Body of pancreas (tissue), 4 donors: ENCODE measurements at places on chromosomes 7 and 10. TPM values are rescaled to one million over a fixed set of nuclear protein-coding genes. Genes with fewer than 3 reads are reported as not detected.

DNA sequence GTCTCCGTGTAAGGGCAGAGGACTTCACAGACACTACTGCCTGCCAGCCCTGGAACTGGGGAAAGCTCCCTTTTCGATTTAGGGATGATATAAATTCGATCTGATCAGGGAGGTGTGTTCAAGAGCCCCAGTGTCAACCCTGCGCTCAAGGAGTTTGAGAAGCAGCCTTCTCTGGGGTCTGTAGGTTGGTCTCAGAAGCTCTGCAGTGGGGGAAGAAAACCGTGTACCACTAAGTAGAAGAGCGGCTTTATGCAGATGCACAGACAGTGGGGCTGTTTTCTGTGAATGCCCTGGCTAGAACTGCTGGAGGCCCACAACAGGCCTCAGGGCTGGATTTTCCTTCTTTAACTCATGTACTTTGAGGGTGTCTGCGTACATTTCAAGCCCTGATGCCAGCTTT is 6.3 kb upstream of the TBX20 start:
- H3K27me3 ChIP-seq, result no peaks in the 10 kb centered on the region
- no peak overlapping the region for H3K4me3 ChIP-seq
- peaks cover 12% of the 10 kb centered on the region for H3K4me1 ChIP-seq
- no peak overlapping the region for H3K27ac ChIP-seq
- no peaks in the 10 kb centered on the region for H3K36me3 ChIP-seq

GRCh38 chr7:143993924-143994323 is 6.2 kb upstream of the OR6B1 start:
- peaks cover 5% of the 10 kb centered on the region for H3K4me1 ChIP-seq
- H3K27me3 ChIP-seq, result no peaks in the 10 kb centered on the region
- no peak for DNase-seq

Gene MACROH2A2
- total RNA-seq, result 0.99 TPM

DNA sequence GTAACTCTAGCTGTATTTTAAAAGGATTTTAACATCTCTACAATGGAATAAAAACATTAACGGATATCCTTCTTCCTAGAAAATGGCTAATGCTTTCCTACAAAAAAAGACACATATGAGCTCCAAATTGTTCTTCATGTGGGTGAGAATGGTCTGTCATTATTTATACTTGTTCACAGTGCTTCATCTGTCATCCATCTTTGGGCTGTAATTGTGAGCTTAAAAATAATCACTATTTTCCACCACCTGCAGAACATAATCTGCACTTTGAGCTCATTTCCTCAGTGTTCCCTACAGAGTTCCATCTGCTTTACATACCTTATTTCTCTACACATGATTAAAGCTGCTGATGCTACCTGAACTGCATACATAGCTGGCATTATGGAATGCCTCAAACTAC is 979.1 kb upstream of the C7orf33 start:
- H3K27me3 ChIP-seq, result no peaks in the 10 kb centered on the region
- no peak overlapping the region for H3K27ac ChIP-seq
- no peak for DNase-seq

GRCh38 chr10:60549686-60550085 is 160.0 kb upstream of the ANK3 start:
- H3K27me3 ChIP-seq, result no peaks in the 10 kb centered on the region
- no peak for DNase-seq
- H3K27ac ChIP-seq, result no peak overlapping the region
- no peaks in the 10 kb centered on the region for H3K36me3 ChIP-seq
- no peaks in the 10 kb centered on the region for H3K4me1 ChIP-seq

Gene SLC18A3
- not detected for total RNA-seq

- peaks cover 16% of the 10 kb centered on the region for H3K4me1 ChIP-seq
- no peak overlapping the region for H3K27ac ChIP-seq
- H3K4me3 ChIP-seq, result no peak overlapping the region
- DNase-seq, result no peak
- H3K27me3 ChIP-seq, result no peaks in the 10 kb centered on the region
These were observed 104.3 kb upstream of the STEAP1B start for GRCh38 chr7:22604246-22604645.

Gene CNNM1
- total RNA-seq, result 1.3 TPM

Gene PKD2L1
- not detected for total RNA-seq

DNA sequence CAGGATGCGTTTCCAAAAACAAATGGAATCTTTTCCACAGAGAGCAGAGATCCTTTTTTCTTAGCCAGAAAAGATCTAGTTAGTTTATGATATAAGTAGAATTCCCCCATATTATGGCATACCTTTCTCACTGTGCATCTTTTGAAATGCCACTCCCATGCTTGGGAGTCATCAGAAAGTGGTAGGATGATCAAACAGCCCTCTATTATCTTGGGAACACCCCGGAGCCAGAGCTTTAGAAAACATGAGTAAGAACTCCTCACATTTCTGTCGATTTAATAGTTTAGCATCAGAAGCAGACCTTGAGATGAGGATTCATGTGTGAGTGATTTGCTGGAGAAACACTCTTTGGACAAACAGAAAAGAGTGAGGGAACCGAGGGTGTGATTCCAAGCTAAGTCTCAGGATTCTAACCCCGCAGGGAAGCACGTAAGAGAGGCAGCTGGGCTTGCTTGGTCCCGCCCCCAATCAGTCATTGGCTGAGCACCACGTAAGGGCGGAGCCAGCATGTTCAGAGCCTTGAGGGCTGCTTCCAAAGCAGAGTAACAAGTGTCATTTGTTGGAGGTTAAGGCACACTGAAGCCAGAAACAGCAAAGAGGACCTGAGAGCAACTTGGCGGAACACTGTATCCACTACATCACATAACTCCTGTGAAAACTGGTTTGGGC is 43.7 kb upstream of the NXPH1 start:
- H3K27ac ChIP-seq, result no peak overlapping the region
- no peak overlapping the region for H3K4me3 ChIP-seq
- no peaks in the 10 kb centered on the region for H3K4me1 ChIP-seq
- DNase-seq, result peak; percentile 51
- H3K36me3 ChIP-seq, result no peaks in the 10 kb centered on the region

DNA sequence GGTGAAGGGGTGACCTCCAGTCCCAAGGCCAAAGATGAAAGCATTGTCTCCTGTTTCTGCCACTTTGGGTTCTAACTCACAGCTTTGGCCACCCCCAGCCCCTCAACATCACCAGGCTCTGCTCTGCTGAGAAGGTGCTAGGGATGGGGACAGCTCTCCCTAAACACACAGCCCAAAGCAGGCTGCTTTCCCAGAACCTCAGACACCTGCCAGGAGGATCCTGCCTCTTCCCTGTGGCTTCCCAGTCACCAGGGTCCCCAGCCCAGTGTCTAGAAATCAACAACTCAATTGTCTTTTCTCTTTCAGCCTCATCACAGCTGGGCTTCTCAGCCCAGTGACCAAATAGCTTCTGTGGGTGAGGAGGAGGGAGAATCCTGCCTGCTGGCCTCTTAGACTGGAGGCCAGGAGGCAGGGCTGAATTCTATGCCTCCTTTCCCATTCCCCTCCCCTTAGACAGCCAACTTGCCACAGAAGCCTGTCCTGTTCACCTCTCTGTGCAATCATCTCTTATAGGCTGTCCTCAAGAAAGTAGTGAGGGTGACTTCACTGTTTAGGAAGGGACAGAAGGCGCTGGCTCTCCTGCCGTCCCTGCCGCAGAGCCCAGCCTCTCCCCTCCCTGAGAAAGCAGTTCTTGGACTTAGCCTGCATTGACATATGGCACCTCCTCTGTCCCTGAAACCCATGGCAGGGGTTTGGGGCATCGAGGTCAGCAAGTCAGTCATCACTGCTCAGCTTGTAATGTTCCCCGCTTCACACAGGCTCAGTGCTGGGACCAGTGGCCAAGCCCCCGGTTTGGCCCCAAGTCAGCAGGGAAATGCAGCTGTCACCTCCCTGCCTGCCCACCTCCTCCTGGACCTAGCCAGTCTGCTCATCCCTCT is 3.7 kb downstream of the FGF8 start:
- H3K36me3 ChIP-seq, result no peaks in the 10 kb centered on the region
- no peaks in the 10 kb centered on the region for H3K27me3 ChIP-seq
- H3K4me3 ChIP-seq, result no peak overlapping the region
- H3K27ac ChIP-seq, result no peak overlapping the region

- no peaks in the 10 kb centered on the region for H3K4me1 ChIP-seq
- no peak overlapping the region for H3K4me3 ChIP-seq
- DNase-seq, result no peak
These were observed 11.9 kb upstream of the WDFY4 start for GRCh38 chr10:48672596-48673265.

DNA sequence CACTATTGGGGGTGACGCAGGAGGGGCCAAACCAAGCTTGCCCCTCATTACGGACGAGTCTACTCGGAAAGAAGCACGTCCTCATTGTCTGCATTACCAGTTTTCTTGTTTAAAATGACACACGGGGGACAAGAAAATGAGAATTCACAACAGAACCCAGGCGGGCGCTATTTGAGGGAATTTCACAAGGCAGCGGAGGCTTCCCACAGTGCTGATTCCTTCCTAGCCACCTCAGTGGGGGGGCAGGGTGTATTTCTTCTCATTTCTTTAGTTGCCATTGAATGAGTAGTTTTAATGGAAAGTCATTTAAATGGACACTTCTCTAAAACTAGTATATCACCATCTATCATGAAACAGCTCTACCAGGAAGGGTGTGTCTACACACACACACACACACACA is 42.9 kb downstream of the NRAP start:
- H3K4me3 ChIP-seq, result no peak overlapping the region
- DNase-seq, result no peak
- no peaks in the 10 kb centered on the region for H3K27me3 ChIP-seq
- H3K4me1 ChIP-seq, result peaks cover 28% of the 10 kb centered on the region
- no peaks in the 10 kb centered on the region for H3K36me3 ChIP-seq
- no peak overlapping the region for H3K27ac ChIP-seq

Gene SVOPL
- total RNA-seq, result not detected

Gene UCMA
- not detected for total RNA-seq

Gene ALOX5
- total RNA-seq, result 42.5 TPM

DNA sequence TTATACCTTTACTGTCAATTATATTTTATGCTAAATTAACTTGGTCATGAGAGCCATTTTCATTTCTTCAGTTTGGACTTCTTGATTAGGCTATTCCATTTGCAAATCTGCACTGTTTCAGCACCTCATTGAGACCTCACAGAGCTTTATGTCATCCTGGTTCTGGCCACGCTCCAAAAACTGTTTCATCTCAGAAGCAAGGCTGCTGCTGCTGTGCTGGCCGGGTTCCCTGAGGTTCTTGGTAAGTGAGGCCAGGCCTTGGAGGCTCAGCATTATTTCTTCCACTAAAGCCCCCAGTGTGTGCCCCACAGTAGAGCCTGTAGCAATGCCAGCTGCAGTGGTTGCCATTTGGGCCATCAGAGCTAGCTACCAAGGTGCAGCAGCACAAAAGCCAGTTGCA is 7.8 kb upstream of the ZNF485 start:
- DNase-seq, result no peak
- H3K4me1 ChIP-seq, result peaks cover 8% of the 10 kb centered on the region
- H3K27ac ChIP-seq, result no peak overlapping the region

- no peaks in the 10 kb centered on the region for H3K27me3 ChIP-seq
- DNase-seq, result no peak
- peaks cover 20% of the 10 kb centered on the region for H3K4me1 ChIP-seq
- H3K4me3 ChIP-seq, result no peak overlapping the region
- no peaks in the 10 kb centered on the region for H3K36me3 ChIP-seq
- H3K27ac ChIP-seq, result no peak overlapping the region
These were observed 205.4 kb downstream of the ARHGAP12 start for GRCh38 chr10:31723106-31723750.

DNA sequence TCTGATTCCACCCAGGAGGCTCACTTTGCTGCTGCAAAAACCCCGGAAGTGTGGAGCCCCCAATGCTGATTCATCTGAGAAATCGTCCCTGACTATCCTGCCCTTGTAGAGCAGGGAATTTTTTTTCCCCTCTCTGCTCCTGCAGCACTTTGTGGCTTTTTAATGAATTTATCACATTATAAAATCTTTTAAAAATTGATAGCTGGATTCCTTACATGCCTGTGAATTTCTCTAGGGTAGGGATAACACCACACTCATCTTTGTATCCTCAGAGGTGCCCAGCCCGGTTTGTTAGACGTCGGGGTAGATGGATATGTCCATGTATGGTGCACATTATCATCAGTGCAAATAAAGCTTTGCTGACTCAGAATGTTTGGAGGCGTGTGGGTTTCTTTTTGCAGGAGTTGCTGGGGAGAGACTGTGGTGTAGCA is 185.7 kb downstream of the STK31 start:
- no peak overlapping the region for H3K4me3 ChIP-seq
- H3K4me1 ChIP-seq, result no peaks in the 10 kb centered on the region
- H3K27me3 ChIP-seq, result no peaks in the 10 kb centered on the region
- H3K27ac ChIP-seq, result no peak overlapping the region
- no peaks in the 10 kb centered on the region for H3K36me3 ChIP-seq
- DNase-seq, result no peak

Gene NCF1
- total RNA-seq, result not detected

Gene VAX1
- total RNA-seq, result not detected

GRCh38 chr10:17805921-17806577 is 3.1 kb upstream of the MRC1 start:
- no peaks in the 10 kb centered on the region for H3K27me3 ChIP-seq
- no peaks in the 10 kb centered on the region for H3K4me1 ChIP-seq
- no peaks in the 10 kb centered on the region for H3K36me3 ChIP-seq
- no peak overlapping the region for H3K4me3 ChIP-seq
- no peak for DNase-seq

Gene RSPH10B
- not detected for total RNA-seq

DNA sequence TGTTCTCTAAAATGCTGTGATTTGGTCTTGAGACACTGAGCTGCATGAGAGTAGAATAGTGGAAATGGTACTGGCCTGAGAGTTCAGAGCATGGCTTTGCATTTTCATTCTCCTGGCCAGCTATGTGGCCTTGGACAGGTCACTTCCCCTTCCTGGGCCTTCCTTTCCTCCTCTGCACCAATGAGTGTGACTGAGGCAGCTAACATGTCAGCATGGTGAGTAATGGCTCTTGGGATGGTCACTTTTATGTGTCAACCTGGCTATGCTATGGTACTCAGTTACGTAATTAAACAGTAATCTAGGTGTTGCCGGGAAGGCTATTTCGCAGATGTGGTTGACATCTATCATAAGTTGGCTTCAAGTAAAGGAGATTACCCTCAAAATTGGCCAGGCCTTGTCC is 109.3 kb downstream of the RTKN2 start:
- no peak overlapping the region for H3K4me3 ChIP-seq
- no peak overlapping the region for H3K27ac ChIP-seq
- H3K36me3 ChIP-seq, result no peaks in the 10 kb centered on the region
- no peak for DNase-seq
- H3K4me1 ChIP-seq, result no peaks in the 10 kb centered on the region
- H3K27me3 ChIP-seq, result no peaks in the 10 kb centered on the region

DNA sequence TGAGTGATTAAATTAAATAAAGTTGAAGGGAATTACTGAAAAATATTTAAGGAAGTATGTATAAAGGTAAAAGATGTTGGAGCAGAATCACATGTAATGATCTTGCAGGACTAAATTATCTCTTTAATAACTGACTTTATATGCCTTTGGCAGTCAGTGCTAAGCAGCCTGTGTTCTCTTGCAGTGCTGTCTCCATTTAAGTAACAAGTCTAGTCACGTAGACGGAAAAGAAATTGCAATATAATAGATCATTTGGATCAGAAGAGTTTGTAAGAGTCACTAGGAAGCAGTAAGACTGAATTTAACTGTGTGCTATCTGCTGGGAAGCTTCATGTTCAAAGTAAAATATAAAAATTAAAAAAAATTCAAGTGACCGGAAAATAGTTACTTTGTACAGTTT is 21.4 kb downstream of the BZW2 start:
- H3K36me3 ChIP-seq, result no peaks in the 10 kb centered on the region
- H3K27ac ChIP-seq, result no peak overlapping the region
- no peaks in the 10 kb centered on the region for H3K27me3 ChIP-seq
- H3K4me3 ChIP-seq, result no peak overlapping the region

Gene ELN
- 131 TPM for total RNA-seq

- no peak for DNase-seq
- H3K36me3 ChIP-seq, result no peaks in the 10 kb centered on the region
These were observed 104.6 kb downstream of the NRP1 start for GRCh38 chr10:33229949-33230267.
